Prostate gland (tissue), 2 donors: ENCODE measurements at places on chromosomes 6 and 20. TPM values are rescaled to one million over a fixed set of nuclear protein-coding genes. Genes with fewer than 3 reads are reported as not detected.

GRCh38 chr6:138637822-138638221 lies 135.7 kb upstream of the CCDC28A start:
- H3K27ac ChIP-seq = no peak overlapping the region
- no peak overlapping the region for H3K4me3 ChIP-seq
- no peaks in the 10 kb centered on the region for H3K4me1 ChIP-seq
- no peak for DNase-seq
- no peaks in the 10 kb centered on the region for H3K27me3 ChIP-seq

GRCh38 chr20:25632940-25633790 lies 9.4 kb upstream of the NANP start:
- no peak overlapping the region for H3K4me3 ChIP-seq
- H3K4me1 ChIP-seq = no peaks in the 10 kb centered on the region

GRCh38 chr6:168035098-168035660 lies 37.7 kb downstream of the KIF25 start:
- H3K4me3 ChIP-seq = peak overlapping the region; percentile 20
- H3K27ac ChIP-seq = peak overlapping the region; percentile 35
- peak; percentile 24 for DNase-seq

DNA sequence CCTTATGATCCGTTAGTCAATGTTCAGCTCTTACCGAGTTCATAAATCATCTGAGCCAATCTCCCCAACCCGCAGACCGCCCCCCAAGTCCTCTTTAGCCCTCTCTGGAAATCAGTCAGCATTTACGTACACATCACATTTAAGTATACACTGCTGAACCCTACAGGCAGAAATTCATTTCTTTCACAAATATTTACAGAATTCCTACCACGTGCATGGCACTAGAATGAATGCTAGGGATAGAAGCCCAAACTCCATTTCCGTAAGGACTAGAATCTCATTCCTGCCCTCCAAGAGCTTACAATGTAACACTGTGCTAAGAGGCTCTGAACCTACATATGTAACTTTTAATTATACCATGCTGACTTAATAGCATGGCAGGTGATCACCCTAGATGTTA lies 1.8 kb downstream of the OSER1 start:
- H3K27ac ChIP-seq = peak overlapping the region; percentile 97
- DNase-seq = no peak
- H3K36me3 ChIP-seq = no peaks in the 10 kb centered on the region
- no peaks in the 10 kb centered on the region for H3K27me3 ChIP-seq
- H3K4me3 ChIP-seq = peak overlapping the region; percentile 90
- H3K4me1 ChIP-seq = peaks cover 2% of the 10 kb centered on the region

KCNK16 gene
- total RNA-seq = not detected

DNA sequence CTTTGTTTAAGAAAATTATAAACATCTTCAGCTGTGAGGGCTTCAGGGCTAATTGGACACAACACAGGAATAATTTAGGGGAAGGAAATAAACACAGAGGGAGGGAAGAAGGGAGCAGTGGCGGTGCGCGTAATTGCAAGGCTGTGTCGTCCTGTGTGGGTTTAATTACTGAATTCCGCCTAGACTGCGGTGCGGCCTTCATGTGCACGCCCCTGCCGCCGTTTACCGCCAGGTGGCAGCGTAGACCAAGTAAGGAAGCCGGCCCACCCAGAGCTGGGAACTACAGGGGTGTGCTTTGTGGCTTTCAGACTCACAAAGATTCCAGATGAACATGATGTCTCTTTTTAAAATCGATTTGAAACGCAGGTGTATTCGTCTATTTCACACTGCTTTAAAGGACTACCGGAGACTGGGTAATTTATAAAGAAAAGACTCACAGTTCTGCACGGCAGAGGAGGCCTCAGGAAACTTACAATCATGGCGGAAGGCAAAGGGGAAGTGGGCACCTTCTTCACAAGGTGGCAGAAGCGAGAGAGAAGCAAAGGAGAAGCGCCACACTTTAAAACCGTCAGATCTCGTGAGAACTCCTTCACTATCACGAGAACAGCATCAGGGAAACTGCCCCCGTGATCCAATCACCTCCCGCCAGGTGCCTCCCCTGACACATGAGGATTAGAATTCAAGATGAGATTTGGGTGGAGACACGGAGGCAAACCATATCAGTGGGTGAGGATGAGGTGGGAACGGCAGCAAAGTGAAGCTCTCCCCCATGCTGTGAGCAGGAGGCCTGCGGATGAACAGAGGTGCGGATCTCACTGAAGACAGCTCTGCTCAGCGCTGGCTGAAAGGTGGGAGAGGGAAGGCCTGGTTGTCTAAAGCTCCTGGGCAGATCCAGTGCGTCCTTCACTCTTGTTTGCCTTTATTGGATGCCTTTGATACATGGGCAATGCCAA lies 222.0 kb upstream of the PDE10A start:
- peak; percentile 33 for DNase-seq
- no peaks in the 10 kb centered on the region for H3K27me3 ChIP-seq
- no peaks in the 10 kb centered on the region for H3K4me1 ChIP-seq
- no peaks in the 10 kb centered on the region for H3K36me3 ChIP-seq
- H3K27ac ChIP-seq = no peak overlapping the region
